ENCODE measurements at places on chromosomes 12 and 14.

- DNase-seq = no peak
These were observed 30.2 kb downstream of the ACTN1 start for GRCh38 chr14:68948686-68949600.

DNA sequence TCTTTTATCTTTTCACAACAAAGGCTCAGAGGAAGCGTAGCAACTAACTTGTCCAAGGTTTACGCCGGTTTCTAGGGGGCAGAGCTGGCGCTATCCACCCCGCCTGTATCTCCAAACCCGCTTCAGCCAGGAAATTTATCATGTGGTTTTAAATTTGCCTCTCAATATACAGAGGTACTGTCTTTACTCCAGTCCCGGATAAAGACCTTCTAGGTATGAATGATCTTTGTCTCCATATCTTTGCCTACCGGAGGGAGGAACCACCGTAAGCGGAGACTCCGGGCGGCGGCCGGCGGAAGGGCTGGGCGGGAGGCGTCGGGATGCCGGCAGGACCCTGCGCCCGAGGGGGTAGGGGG is 693 bp upstream of the RIMKLB start:
- peak; percentile 38 for DNase-seq

DNA sequence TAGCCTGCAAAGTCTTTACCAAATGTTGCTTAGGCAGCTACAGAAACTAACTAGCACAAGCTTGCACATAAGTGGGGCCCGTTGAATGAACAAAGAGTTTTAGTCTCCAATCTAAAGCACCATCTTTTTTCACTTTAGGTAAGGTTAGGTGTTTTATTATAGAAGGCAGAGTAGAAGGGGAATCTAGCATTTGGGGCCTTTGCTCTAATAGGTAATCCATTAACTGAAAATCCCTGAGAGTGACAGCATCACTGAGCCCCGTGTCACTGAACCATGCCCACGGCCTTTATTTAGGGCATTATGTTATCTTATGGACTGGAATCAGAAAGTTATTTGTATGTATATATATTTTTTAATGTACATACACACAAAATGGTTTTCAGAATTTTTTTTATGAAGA is 25.1 kb downstream of the CPNE8 start:
- no peak for DNase-seq

DNA sequence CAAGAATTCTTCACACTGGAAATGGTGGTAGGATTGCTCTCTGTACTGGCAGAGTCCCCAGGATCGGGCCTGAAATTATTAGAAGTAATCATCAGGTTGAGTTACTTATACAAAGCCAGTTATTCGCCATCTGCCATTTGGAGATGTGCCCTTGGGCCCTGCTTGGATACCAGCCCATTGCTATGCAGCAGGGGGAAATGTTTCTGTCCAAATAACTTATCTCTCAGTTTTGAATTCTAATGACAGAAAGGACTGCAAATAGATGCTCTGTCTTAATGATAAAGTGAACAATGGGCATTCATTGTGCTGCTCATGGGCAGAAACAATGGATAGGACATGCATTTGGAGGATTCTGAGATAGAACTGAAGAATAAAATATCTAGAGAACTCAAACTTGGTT is 139.1 kb upstream of the PELI2 start:
- no peak for DNase-seq

GRCh38 chr14:61178226-61179060 is 102.7 kb downstream of the TMEM30B start:
- DNase-seq = no peak

- no peak for DNase-seq
These were observed 49.2 kb upstream of the SSTR1 start for GRCh38 chr14:38158468-38158867.

DNA sequence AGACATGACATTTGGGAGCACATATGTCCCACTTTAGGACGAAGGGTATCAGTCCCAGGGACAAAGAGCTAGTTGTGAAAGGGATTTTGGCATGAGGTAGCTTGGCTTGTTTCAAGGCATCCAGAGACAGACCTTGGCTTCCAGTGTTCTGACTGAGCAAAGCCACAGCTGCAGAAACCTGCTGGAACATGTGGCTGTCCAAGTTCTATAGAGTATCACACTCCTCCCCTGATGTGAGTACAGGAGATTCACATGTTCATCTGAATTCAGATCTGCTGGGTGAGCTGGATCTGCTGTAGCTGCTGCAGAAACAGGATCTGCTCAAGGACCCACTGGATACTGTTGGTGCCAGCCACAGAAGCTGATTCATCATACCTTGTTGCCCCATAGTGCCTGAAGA is 10.1 kb upstream of the C14orf39 start:
- no peak for DNase-seq

- DNase-seq = no peak
These were observed 115.2 kb downstream of the KSR2 start for GRCh38 chr12:117853600-117853999.

Data from hematopoietic multipotent progenitor cell treated with erythropoietin and hydrocortisone succinate and interleukin-3 and kit ligand, for 15 days (in vitro differentiated cells).